CD4-positive, alpha-beta T cell treated with Interleukin-17A for 4 hours (primary cell): ENCODE measurements at places on chromosomes 7 and 10.

DNA sequence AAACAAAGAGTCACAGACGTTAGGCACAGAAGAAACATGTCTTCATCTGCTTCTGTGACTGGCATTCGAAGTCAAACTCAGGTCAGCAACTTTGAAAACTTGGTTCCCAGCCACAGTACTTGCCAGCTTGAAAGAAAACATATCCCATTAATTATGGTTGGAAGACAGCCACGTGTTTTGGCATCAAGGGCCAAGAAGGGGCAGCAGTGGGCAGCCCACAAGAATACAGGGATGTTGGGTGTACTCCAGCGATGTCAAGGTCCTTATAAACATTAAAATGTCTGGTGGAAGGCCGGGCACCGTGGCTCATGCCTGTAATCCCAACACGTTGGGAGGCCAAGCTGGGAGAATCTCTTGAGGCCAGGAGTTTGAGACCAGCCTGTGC is 29.5 kb downstream of the JCAD start:
- DNase-seq: no peak

- no peak for DNase-seq
Measured at GRCh38 chr10:103734731-103735130, 120.6 kb downstream of the SH3PXD2A start.

DNA sequence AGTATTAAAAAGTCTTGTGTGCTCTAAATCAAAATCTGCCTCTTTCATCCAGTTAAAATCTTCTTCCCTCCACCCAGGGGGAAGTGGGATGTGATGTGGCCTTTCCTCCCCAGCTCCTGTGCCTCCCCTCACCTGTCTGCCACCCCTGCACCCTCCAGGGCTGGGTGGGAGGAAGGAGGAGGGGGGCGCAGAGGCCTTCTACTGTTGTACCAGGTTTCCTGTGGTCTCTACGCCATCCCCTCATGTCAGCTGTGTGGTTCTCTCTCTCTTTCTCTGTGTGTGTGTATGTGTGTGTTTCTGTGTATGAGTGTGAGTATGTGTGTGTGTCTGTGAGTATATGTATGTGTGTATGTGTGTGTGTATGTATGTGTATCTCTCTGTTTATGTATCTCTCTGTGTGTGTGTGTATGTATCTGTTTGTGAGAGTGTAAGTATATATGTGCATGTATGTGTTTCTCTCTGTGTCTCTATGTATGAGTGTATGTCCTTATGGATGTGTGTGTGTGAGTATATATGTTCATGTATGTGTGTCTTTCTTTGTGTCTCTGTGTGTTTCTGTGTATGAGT is 45.5 kb upstream of the C10orf71 start:
- no peak for DNase-seq

- no peak for DNase-seq
Measured at GRCh38 chr7:127858091-127858914, 172.9 kb downstream of the LRRC4 start.
